T-helper 22 cell (primary cell): ENCODE measurements at places on chromosomes 4 and X.
A peak's percentile ranks its signal among the peaks of the same experiment; 100 is the strongest.

DNA sequence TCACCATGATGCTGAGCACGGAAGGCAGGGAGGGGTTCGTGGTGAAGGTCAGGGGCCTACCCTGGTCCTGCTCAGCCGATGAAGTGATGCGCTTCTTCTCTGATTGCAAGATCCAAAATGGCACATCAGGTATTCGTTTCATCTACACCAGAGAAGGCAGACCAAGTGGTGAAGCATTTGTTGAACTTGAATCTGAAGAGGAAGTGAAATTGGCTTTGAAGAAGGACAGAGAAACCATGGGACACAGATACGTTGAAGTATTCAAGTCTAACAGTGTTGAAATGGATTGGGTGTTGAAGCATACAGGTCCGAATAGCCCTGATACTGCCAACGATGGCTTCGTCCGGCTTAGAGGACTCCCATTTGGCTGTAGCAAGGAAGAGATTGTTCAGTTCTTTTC is 4.0 kb downstream of the HNRNPH2 start:
- DNase-seq: no peak

GRCh38 chr4:155025762-155026457 is 182.5 kb upstream of the NPY2R start:
- DNase-seq: no peak

DNA sequence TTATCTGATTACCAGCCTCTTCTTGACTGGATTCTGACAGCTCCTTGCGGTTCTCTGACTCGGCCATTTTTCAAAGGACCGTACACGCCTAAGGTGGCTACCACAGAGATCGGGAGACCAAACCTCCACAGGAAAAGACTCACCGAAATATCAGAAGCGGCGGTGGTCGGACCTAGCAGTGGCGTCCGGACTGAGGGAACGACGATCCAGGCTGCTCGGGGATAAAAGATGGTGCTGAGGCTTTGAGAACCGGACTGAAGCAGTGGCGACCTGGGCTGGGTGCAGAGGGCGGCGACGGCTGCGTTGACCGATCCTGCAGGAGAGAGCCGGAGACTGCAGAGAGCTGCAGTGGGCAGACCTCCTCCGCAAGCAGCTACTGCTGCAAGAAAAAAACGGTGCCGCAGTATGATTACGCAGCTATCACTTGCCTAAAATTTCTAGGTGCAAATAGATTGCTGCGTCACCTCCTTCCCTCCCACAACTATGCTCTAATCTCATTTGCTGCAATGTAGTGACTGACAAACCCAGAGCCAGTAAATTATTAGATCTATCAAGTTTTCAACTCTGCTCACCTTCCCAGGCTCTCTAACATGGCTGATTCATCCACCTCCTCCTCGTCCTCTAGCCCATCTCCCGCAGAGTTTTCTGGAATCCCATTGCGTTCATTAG is at the start of gene NAP1L2:
Gene NAP1L2 (minus strand): TSS at position 426 of the 669 bp plus-strand sequence. CDS start 359 bp downstream, at position 67.
- peak; percentile 2 for DNase-seq

DNA sequence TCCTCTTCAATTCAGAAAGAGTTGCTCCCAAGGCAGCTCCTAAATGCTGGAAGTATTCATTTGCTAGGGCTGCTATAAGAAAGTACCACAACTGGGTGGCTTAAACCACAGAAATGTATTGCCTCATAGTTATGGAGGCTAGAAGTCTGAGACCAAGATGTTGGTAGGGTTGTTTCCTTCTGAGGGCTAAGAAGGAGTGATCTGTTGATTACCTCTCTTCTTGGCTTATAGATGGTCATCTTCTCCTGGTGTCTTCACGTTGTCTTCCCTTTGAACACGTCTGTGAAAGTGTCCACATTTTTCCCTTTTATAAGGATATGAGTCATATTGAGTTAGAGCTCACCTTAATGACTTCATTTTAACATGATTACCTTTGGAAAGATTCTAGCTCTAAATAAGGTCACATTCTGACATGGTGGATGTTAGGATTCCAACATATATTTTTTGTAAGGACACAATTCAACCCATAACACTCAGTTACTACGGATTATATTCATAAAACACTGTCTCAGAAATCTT is 266.3 kb downstream of the SPATA18 start:
- no peak for DNase-seq

DNA sequence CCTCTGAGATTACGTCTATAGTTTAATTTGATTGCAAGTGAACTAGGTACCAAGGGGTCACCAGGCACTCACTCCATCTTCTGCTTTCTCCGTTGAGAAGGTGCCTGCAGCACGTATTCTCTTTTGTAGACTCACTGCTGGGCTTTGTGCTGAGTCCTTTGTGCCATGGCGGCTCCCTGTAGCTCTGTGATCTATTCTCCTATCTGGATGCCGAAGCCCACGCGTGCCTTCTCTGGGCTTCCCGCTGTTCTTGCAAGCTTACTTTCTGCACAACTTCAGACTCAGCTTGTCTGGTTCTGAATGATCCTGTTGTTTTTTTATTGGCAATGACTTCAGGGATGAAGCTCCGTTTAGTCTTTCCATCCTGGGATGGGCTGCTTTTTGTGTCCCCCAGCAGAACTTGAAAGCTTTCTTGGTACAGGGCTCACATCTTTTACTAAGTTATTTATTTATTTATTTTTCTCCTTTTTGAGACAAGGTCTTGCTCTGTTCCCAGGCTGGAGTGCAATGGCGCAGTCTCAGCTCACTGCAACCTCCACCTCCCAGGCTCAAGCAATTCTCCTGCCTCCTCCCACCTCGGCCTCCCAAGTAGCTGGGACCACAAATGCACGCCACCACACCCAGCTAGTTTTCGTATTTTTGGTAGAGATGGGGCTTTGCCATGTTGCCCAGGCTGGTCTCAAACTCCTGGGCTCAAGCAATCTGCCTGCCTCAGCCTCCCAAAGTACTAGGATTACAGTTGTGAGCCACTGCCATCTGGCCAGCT is 100.9 kb upstream of the NKX1-1 start:
- DNase-seq: no peak

DNA sequence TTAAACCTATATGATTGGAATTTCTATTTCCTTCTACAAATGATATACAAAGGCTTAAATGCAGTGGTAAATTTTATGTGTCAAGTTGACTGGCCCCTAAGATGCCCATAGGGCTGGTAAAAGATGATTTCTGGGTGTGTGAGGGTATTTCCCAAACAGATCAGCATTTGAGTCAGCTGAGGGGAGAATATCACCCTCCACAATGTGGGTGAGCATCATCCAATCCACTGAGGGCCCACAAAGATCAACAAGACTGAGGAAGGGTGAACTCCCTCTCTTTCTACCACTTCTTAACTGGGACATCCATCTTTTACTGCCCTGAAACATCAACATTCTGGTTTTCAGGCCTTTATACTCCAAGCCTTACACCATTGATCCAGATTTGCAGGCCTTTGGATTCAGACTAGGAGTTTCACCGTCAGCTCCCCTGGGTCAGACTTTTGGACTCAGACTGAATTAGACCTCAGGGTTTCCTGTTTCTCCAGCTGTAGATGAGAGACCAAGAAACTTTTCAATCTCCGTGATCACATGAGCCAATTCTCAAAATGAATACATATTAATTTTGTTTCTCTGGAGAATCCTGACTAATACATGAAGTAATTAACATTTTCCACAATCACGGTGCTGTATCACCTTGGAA is 1020.7 kb upstream of the SLIT2 start:
- DNase-seq: no peak

- no peak for DNase-seq
These were observed 511 bp upstream of the NKX6-1 start for GRCh38 chr4:84499624-84499982.

GRCh38 chr4:164481306-164482091 is 272.4 kb upstream of the SMIM31 start:
- no peak for DNase-seq

DNA sequence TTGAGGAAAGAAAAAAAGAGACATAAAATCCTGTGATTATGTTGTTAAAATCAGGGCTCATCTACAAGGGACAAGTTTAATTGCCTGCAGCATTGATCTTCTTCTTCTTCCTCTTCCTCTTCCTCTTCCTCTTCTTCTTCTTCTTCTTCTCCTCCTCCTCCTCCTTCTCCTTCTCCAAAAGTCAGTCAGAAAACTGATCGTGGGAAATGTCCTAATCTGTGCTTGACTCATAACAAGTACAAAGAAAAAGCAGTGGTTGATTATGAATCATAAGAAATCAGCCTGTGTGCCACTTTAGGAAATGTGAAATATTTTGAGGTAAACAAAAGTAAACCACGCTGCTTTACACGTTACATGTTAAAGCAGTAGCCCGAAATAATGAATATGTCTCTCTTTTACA is 2.7 kb upstream of the ATP10D start:
- DNase-seq: no peak

- DNase-seq: no peak
These were observed 66.3 kb upstream of the PUDP start for GRCh38 chrX:7214251-7214650.

GRCh38 chr4:89997171-89997704 is 102.6 kb downstream of the MMRN1 start:
- no peak for DNase-seq

- no peak for DNase-seq
These were observed 92.9 kb upstream of the WDR44 start for GRCh38 chrX:118252967-118253366.

DNA sequence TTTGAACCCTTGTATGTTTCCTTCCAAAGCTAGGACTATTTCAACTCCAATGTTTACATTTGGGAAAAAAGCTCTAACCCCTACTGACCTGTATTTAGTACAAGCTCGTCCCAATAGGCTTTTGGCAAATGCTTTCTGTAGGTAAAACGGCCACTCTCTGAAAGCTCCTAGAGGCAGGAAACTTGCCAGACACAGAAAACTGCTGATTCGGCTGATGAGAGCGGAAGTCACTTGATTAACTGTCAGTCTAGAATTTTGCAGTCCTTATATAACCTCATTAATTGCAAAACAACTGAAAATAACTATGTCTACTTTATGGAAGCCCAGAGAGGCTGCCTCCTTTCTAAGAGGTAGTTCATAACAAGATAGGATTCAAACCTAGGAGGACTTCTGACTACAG is 108.1 kb downstream of the TSPAN7 start:
- DNase-seq: no peak

- no peak for DNase-seq
These were observed 132.8 kb downstream of the DTHD1 start for GRCh38 chr4:36414248-36414647.

DNA sequence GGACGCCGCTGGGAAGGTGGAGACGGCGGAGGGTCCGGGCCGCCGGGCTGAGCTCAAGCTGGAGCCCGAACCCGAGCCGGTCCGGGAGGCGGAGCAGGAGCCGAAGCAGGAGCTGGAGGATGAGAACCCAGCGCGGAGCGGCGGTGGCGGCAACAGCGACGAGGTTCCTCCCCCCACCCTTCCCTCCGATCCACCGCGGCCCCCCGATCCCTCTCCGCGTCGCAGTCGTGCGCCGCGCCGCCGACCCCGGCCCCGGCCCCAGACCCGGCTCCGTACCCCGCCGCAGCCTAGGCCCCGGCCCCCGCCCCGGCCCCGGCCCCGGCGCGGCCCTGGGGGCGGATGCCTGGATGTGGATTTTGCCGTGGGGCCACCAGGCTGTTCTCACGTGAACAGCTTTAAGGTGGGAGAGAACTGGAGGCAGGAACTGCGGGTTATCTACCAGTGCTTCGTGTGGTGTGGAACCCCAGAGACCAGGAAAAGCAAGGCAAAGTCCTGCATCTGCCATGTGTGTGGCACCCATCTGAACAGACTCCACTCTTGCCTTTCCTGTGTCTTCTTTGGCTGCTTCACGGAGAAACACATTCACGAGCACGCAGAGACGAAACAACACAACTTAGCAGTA is 483 bp downstream of the USP27X start:
- no peak for DNase-seq

DNA sequence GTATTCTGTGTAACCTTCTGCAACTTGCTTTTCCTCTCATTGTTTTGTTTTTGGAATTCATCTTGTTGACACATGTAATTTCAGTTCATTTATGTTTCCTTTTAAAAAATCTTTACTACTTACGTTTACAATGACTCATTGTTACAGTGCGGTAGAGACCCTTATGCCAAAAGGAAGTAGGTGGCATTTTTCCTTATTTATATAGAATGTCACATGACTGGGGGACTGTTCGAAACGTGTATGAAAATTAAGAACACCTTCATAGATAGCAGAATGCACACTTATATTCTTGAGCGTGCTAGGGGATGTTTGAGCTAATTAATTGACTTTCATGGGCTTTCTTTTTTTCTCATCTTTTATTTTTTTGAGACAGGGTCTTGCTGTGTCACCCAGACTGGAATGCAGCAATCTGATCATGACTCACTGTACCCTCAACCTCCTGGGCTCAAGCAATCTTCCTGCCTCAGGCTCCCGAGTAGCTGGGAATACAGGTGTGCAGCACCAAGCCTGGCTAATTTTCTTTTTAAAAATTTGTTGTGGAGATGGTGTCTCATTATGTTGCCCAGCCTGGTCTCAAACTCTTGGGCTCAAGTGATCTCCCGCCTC is 7.3 kb downstream of the REPS2 start:
- no peak for DNase-seq

DNA sequence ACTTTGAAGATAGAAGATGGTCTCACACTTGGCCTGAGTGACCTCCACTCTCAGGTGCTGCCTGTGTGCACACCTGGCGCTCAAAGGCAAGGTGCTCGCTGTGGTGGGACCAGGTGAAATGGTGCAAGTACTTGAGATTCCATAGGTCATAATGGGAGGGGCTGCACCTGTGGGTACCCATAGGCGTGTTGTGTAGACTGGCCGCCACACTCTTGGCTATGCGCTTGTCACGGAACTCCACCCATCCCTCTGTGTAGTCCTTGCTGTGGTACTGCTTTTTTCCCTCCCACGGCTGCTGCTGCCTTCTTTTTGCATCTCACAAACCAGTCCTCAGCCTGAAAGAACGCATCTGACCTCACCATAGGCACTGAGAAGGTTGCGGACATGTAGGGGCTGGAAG is 27.0 kb downstream of the METAP1 start:
- DNase-seq: no peak

DNA sequence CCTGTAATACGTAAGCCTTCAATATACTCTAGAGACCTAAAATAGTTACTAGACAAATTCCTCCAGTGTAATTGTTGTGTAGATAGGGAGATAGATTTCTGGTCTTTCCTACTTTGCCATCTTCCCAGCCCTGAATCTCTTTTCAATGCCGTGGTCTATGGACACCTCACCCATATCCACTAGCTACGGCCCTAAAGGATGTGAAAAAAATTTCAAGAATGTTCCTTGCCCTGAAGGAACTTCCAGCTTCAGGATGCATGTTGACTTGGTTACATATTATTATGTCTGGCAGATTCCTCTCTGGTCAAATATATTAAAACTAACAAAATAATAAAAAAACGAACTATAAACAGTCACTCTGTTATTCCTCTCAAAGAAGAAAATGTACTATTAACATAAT is 52.4 kb upstream of the TSPAN5 start:
- no peak for DNase-seq
